ENCODE measurements at places on chromosomes 3 and 15. TPM values are rescaled to one million over a fixed set of nuclear protein-coding genes. Genes with fewer than 3 reads are reported as not detected.

DMXL2 gene
- total RNA-seq: 16.1 TPM

- DNase-seq: no peak
These were observed 327.7 kb downstream of the RYR3 start for GRCh38 chr15:33638453-33638852.

DNA sequence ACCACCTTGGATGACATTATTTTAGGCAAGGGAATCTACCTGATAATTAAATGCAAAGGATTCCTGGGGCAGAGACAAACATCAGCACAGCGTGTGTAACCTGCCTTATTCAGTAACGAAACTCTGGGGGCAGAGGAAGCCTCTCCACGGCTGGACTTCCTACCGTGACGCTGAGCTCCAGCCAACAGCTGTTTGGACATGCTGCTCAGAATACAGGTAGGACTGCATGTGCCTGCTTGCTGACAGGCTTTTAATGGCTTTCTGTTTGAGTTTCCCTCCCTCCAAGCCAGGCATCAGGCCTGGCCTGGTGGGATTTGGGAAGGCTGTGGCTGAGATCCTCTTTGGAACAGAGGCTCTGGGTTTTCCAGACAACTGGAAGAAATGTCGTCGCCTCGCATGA is 150.6 kb downstream of the ADAMTS17 start:
- no peak for DNase-seq

GRCh38 chr15:66749841-66750575 is 48.0 kb downstream of the SMAD6 start:
- no peak for DNase-seq

DNA sequence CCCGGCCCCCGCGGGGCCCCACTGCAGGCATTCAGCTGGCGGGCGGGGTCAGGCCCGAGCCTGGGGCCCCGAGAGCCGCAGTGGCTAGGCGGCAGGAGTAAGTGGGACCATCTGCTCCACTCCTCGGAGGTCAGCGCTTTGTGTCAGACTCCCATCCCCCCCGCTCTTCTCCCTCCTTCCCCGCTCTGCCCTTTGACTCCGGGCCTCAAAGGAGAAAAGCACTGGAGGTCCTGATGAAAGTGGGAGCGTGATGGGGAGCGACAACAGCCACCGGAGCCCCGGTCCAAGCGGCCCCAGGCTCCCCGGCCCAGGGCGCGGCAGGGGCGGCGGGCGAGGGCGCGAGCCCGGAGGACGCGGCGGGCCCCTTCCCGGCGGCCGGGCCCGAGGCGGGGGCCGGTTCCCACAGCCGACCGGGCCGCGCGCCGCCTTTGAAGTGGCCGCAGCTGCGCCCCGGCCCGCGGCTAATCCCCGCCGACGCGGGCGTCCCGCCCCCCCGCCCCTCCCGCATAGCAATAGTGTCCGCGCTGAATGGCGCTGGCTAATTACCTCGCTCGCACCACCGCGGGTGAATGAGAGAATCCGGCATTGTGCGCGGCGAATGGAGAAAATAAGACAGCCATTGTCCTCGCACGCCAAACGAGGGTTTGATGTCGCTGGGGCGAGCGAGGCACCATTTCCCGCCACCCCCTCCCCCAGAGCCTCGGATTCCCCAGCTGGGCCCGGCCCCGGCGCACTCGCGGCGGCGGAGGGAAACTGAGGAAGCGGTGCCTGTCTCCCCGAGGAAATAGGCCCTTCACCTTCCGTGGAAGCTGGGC is 22.4 kb downstream of the IGDCC3 start:
- DNase-seq: no peak
